ENCODE measurements at places on chromosomes 7 and 10. TPM values are rescaled to one million over a fixed set of nuclear protein-coding genes. Genes with fewer than 3 reads are reported as not detected.

- no peak for DNase-seq
Observed at GRCh38 chr10:97217299-97217698, 31.5 kb upstream of the SLIT1 start.

GRCh38 chr7:123665157-123665556 lies 9.5 kb downstream of the LMOD2 start:
- DNase-seq: no peak

DNA sequence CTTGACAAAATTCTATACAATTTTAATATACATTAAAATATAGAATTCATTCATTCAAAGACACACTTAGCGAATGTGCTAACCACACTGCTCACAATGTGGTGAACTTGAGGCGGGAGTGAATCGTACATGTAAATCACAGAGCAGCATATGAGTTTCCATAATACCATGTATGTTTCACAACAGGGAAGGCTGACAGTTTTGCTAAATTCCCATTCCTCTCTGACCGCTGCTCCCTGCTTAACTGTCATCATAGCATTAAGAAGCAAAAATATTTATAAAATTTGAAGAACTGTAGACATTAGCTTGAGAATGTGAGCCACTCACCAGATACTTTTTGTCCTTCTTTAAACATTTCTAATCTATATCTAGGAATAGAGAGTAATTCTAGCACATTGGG lies 763.3 kb downstream of the MAGI2 start:
- no peak for DNase-seq

- no peak for DNase-seq
Observed at GRCh38 chr10:63267414-63268148, 134.5 kb downstream of the NRBF2 start.

DNA sequence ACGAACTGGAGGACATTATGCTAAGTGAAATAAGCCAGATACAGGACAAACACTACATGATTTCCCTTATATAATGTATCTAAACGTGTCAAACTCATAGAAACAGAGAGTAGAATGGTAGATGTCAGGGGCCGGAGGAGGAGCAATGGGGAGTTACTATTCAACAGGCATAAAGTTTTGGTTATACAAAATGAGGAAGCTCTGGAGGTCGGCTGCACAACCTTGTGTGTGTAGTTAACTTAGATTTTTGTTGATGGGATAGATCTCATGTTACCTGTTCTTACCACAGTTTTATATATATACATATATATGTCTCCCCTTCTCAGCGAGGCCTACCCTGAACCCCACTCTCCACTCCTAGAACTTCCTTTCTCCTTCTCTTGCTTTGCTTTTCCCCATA lies 22.4 kb upstream of the TECTB start:
- DNase-seq: no peak

- DNase-seq: no peak
Observed at GRCh38 chr10:123600177-123600576, 66.0 kb upstream of the GPR26 start.

Gene CRYGN
- total RNA-seq: not detected

Gene BAMBI
- total RNA-seq: 16.1 TPM
